ENCODE measurements at places on chromosomes 1 and 21.
A peak's percentile ranks its signal among the peaks of the same experiment; 100 is the strongest.

DNA sequence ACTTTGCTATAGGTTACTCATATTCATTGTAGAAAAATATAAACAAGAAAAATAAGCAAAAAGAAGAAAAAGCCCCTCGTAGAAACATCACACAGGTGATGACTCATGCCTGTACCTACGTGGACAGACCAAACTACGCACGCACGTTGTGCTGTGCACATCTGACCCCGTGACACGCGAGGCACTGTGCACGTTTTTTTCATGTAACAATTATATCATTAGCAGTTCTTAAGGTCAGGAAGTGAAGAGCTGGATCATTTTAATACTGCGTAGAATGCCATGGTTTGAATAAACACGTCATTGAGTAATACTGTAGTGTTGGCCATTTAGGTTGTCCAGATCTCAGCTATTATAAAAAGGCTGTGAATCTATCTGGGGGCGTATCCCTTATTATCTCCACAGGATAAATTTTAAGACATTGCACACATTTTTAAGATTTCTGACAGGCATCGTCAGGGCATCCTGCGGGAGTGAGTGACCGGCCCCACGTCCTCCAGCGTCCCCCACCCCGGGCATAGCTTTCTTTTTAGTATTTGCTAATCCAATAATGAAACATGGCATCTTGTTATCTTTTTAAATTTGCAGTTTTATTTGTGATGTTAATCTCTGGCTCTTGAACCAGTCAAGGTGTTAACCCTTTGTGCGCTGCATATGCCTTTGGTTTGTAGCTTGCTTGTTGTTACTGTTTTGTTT, 23.4 kb upstream of the ADARB1 start:
- no peak for DNase-seq

DNA sequence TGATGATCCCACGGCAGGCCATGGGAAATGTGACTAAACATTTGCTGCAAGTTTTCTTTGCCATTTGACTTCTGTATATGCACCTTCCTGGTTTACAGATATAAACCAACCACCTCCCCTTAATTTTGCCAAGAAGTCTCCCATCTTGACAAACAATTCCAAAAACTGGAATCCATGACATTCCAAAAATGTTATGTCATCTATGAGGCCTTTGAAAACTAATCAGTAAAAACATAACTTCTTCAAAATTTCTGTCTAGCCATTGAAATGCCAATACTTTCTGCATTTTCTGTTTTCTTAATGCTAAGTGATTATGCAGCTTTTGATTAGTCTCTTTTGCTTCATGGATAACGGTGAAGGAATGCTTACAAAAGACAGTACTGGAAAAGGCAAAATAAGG, 84.1 kb downstream of the LYST start:
- no peak for DNase-seq

DNA sequence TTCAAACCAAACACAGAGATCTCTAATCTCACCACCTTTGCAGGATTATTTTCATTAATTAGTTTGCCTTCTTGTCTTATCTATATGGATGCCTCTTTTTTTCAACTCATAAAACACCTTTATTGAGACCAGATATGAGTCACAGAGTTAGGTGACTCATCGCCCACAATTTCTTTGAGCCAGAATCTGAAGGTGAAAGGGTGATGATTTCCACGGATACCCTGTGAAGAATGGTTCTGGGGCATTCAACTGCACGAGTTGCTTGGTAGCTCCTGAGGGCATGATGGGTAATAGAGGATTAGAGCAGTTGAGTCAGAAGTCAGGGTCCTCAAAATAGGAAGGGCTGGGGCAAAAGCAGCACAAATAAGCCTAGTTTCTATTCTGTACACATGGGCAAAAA, 128.2 kb downstream of the TBX19 start:
- no peak for DNase-seq

DNA sequence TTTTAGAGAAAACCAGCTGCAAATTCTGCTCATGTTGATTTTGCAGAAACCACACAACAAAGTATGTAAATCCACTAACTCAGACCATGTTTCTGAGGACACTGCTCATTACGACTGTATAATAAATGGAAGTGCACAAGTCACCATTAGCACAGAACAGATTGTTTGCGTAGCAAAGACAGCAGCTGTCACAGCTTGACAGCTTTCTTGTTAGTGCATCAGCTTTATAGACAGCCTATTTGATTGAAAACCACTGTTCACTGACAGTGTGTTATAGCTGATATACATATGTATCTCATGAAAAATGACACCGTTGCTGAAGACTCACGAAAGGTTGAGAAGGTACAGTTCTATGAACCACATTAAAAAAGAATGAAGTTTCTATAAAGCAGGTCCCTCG, 560.2 kb upstream of the ZRANB2 start:
- DNase-seq = no peak

DNA sequence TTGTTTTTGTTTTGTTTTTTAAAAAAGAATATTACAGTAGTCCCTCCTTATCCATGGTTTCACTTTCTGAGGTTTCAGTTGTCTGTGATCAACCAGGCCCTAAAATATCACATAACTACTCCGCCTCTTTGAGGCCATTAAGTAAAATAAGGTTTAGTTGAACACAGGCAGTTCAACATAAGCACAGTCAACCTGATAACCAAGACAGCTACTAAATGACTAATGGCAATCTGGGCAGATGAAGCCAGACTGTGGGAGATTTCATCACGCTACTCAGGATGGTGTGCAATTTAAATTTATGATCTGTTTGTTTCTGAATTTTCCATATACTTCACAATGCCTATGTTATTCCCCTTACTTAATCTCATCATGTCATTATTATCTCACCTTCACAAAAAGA, 30.1 kb downstream of the LDLRAD1 start:
- DNase-seq = no peak

GRCh38 chr1:12196641-12197482, 30.1 kb downstream of the TNFRSF1B start:
- peak; percentile 92 for DNase-seq

GRCh38 chr1:76824106-76824505, 43.2 kb upstream of the ST6GALNAC5 start:
- DNase-seq = no peak

DNA sequence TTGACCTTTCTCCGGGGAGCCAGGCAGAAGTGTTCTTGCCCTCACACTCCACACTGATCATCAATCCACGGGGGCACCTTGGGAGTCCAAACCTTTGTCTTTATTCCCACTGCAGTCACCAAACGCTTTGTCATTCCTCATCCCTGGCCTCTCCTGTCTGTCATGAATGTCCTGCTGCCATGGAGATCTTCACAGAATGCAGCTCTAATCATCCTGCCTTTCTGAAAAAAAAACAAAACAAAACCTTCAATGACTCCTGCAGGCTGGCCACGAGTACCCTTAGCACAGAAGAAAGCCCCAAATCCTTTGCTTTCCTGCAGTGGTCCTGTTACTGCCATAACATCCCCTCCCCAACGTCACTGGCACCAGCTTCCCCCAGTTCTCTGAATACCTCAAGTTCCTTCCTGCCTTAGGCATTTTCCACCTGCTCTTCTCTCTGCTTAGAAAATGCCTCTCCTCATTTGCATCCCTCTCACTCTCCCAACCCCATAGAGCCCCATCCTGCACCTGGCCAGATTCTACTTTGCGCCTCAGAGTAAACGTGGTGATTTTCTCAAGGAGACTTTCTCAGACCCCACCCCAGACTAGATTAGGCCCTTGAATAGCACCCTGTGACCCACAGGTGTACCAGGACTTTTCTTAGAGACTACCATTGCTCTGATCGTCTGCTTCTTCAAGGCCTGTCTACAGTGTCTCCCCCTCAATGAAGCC, 131.2 kb downstream of the AK5 start:
- DNase-seq = peak; percentile 14

- DNase-seq = no peak
Observed at GRCh38 chr1:232090816-232091215, 464.2 kb downstream of the DISC1 start.

DNA sequence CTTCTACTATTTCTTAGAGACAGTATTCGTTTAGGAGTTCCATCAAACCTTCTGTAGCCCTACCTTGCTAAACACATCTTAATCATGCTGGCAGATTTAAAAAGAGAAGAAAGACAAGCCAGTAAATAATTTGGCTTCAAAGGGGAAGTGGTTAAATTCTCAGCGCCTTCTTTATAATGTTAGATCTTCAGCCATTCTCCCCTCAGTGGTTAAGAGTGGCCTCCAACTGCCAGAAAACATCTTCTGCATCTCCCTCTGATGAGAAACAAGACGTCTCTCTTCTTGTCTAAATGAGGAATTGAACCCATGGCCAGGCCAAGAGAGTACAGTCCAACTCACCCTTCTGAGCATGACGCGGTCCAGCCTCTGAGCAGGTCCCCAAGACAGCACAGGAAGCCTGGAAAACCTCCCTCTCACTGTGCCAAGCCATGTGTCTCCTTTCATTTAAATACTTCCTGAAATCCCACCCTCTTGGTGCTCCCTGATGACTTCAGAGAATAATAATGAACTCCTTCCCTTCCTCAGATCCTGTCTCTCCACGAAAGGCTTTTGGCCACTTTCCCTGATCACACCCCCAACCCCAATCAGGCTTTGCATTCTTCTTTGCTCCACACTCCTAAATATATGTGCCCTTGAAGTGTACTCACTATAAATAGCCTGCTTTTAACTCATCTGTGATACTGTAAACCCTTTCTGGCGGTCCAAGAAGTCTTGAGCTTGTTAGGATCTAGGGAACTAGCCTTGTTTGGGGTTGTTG, 16.4 kb upstream of the LRRC52 start:
- DNase-seq = peak; percentile 1

DNA sequence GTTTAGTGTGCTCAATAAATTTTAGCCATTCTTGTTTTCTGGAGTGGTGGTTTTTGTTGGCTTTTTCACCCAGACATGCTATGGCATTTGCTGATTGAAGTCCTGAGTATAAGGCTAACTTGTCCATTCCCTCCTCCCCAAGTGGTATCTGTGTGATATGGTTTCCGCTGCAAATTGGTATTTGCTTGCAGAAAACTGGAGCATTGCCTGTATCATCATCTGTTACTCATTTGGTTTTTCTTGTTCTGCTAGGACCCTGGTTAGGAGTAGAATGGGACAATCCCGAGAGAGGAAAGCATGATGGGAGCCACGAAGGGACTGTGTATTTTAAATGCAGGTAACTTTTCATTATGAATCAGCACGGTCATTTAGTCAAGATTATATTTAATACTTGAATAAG, 34.0 kb downstream of the TBCE start:
- no peak for DNase-seq

DNA sequence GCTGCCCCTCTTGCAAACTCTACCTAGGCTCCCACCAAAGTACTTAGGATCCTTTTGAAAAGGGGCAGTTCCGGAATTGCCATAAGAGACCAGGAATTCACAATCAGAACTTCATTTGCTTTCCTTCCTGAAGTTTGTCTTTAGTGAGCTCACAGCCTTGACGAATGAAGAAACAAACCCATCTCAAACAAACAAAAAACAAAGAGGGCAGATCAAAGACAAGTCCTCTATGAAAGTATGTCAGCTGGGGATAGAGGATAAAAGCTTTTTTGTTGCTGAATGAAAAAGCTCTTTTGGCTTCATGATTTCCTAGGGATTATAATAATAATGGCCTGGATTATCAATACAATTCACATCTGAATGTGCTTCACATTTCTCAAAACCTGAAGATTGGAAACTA, 357.9 kb upstream of the DUSP10 start:
- DNase-seq = no peak

DNA sequence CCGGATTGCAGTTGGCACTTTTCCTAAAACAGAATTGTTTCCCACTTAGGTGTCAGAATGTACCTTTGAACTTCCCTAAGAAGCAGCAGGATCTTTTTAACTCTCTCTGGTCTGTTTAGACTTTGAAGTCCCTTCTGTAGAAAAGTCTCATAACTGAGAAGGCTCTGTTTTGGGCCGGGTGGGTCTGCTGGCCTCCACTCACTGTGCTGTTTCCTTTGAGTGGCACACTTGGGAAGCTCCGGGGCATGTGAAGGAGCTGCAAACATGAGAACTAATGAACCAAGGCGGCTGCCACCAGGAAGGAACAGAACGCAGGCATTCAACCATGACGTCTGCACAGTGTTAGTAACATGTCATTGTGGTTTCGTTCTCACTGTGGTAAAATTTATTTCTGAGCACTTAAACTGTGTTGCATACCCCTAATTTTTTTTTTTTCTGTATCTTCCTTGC, 19.5 kb upstream of the NCMAP start:
- DNase-seq = no peak

GRCh38 chr1:240888039-240888786, 276.3 kb upstream of the GREM2 start:
- no peak for DNase-seq

- no peak for DNase-seq
Observed at GRCh38 chr1:151847867-151848596, 5.5 kb downstream of the THEM5 start.

- peak; percentile 67 for DNase-seq
Observed at GRCh38 chr1:83508485-83509151, 490.3 kb downstream of the TTLL7 start.

DNA sequence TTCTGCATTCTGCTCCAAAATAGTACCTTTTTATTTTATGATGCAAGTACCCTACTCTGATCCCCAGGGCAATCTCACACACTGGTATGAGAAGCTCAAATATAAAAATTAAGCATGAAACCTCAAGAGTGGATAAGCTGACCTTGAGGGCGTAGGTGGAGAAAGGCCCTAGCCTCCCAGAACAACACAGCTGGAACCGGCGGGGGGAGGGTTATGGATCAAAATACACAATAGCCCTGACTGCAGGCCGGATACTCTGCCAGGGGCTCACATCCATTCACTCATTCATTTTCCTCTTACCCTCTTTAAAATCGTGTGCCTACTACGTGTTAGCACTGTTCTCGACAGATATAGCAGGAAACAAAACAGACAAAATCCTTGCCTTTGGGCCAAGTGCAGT, 32.8 kb upstream of the ECE1 start:
- DNase-seq = no peak

- no peak for DNase-seq
Observed at GRCh38 chr1:237396426-237396825, 354.4 kb downstream of the RYR2 start.

- DNase-seq = no peak
Observed at GRCh38 chr1:2288311-2288710, 60.2 kb downstream of the SKI start.

- DNase-seq = peak; percentile 75
Observed at GRCh38 chr1:113146242-113147072, 73.5 kb downstream of the LRIG2 start.

GRCh38 chr1:184373155-184373554, 13.7 kb upstream of the C1orf21 start:
- DNase-seq = no peak

- DNase-seq = peak; percentile 84
Observed at GRCh38 chr1:198179556-198179981, 22.8 kb downstream of the NEK7 start.
